ENCODE measurements at places on chromosomes 12 and 14.

GRCh38 chr12:91622037-91622436 is 439.4 kb upstream of the DCN start:
- no peak for DNase-seq

- no peak for DNase-seq
Measured at GRCh38 chr12:28172434-28173030, 17.7 kb upstream of the CCDC91 start.

DNA sequence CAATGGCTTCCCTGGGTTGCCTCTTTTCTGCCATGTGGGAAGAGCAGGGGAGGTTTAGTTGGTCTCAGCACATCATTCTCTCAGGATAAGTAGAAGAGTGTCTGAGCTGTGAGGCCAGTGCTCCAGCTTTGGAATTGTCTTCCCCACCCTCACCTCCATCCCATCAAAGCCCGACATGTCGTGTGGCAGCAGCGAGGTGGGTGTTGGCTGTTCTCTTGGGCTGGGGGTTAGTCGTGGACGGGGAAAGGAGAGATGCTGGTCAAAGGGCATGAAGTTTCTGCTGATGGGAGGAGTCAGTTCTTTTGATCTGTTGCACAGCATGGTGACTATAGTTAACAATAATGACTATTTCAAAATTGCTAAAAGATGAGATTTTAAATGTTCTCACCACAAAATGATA is 404.2 kb downstream of the TMEM121 start:
- DNase-seq, result no peak

- no peak for DNase-seq
Measured at GRCh38 chr14:44895716-44896115, 66.0 kb downstream of the KLHL28 start.

- no peak for DNase-seq
Measured at GRCh38 chr12:50181691-50182090, 14.5 kb upstream of the CERS5 start.

DNA sequence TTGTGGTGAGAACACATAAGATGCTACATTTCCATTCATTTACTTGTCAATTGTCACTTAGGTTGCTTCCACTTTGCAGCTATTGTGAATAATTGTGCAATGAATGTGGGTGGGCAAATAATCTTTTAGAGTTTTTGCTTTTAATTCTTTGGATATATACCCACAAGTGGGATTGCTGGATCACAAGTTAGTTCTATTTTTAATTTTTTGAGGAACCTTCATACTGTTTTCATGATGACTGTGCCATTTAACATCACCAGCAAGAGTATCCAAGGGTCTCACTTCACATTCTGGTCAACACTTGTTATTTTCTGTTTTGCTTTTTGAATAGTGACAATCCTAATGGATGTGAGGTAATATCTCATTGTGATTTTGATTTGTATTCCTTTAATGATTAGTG is 10.5 kb downstream of the CLEC6A start:
- DNase-seq, result no peak

- no peak for DNase-seq
Measured at GRCh38 chr12:57835366-57836288, 10.9 kb downstream of the CTDSP2 start.

GRCh38 chr14:44701563-44702263 is 194.6 kb upstream of the FSCB start:
- no peak for DNase-seq

DNA sequence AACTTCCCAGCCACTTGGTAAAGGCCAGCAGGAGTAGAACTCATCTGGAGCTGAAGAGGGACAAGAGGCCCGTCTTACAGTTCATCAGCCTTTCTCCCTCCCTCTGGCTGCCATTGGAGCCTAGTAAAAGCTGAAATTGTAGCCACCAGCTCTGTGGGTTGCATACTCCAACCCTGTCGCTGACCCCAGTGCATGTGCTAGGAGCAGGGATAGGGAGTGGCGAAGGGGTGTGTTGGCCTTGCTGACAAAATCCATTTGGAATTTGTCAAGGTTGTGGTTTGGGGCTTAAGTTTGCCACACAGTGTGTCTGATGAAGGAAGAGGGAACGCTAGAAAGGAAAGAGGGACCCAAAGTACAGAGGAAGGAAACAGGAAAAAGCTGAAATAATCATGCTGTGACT is 4.0 kb upstream of the ARF3 start:
- DNase-seq, result no peak

Measured in activated CD8-positive, alpha-beta memory T cell treated with anti-CD3 and anti-CD28 coated beads for 1 hour (primary cell).